Esophagus mucosa (tissue), 1 donor: ENCODE measurements at places on chromosomes 7 and 10. TPM values are rescaled to one million over a fixed set of nuclear protein-coding genes. Genes with fewer than 3 reads are reported as not detected.

Gene MOGAT3
- not detected for total RNA-seq

Gene TOMM7
- total RNA-seq, result 253 TPM

Gene MBL2
- not detected for total RNA-seq

Gene OR2A42
- total RNA-seq, result not detected

Gene LRRC4
- total RNA-seq, result 16.7 TPM

Gene WEE2
- not detected for total RNA-seq

DNA sequence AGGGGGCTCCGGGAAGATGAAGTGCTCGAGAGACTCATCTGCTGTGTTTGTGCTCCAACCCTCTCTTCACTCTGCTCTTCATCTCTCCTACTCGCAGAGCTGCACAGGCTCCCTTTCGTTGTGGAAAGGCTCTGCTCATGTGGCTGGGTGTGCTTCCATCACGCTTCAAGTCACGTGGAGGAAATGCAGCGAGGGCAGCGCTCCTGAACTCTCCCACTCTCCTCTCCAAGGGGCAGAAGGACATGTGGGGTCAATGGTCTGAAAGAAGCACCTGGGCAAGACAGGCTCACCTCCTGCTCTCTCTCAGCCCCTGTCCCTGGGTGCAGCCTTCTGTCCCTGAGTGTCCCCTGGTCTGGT is 72.6 kb downstream of the USP6NL start:
- ATAC-seq, result no peak

GRCh38 chr7:105745681-105746330 is 130.6 kb downstream of the ATXN7L1 start:
- ATAC-seq, result no peak

GRCh38 chr7:27526611-27527347 is 135.9 kb downstream of the HIBADH start:
- ATAC-seq, result no peak

GRCh38 chr7:34488766-34489165 is 169.3 kb upstream of the NPSR1 start:
- no peak for ATAC-seq

DNA sequence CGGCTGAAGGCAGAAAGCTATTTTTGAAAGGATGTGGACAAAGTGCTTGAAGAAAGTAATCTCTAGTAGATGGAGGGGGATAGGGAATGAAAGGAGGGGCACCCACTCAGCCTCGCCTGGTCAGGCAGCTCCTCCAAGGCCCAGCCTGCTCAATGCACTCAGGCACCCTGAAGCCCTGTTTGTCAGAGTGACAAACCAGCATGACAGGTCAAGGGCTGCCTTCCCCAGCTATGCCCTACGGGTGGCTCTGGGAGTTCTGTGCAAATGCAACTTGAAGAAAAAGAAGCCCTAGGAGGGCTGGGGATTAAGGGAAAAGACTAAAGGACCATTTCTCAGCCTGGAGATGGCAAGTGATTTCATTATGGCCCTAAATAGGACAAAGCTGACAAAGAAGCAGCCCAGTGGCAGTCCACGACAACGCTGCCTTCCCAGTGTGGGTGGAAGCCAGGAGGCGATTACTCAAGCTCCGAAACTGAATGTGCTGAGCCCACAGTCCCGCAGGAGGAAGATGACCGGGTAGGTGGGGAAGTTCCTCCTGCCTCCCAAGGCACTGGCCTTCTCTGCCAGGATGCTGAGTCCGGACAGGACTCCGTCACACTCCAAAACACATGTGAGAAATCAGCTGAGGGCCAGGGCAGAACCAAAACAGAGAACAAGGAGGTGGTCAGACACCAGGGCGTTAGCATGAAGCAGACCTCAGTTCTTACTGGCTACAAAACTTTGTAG is 16.3 kb downstream of the LIPA start:
- ATAC-seq, result peak; percentile 29

- peak; percentile 73 for ATAC-seq
Measured at GRCh38 chr10:71339796-71340589, 20.9 kb downstream of the SLC29A3 start.

- ATAC-seq, result no peak
Measured at GRCh38 chr10:12909836-12910185, 91.7 kb downstream of the CCDC3 start.

GRCh38 chr10:84254552-84255478 is 10.0 kb downstream of the RGR start:
- no peak for ATAC-seq

DNA sequence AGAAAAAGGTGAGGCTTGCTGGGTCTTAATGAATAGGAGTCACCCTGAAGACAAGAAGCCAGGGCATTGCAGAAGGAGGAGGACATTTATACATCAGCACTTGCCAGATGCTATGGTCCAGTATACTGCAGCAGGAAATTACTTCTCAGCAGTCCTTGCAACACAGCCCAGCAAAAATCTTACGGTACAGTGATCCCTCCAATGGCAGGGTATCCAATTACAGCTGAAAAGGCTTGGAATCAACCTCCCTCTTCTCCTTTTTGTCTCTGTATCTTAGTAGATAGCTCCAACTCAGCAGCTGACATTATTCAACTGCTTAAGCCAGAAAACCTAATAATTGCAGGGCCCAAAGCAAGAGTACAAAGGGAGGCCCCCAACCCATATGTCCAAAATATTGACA is 128.3 kb upstream of the COBL start:
- ATAC-seq, result no peak

- no peak for ATAC-seq
Measured at GRCh38 chr10:77825965-77826364, 100.6 kb downstream of the DLG5 start.

- ATAC-seq, result peak; percentile 18
Measured at GRCh38 chr7:74042746-74043522, 15.0 kb downstream of the ELN start.

- ATAC-seq, result no peak
Measured at GRCh38 chr10:47094636-47095035, 183.4 kb downstream of the PTPN20 start.

DNA sequence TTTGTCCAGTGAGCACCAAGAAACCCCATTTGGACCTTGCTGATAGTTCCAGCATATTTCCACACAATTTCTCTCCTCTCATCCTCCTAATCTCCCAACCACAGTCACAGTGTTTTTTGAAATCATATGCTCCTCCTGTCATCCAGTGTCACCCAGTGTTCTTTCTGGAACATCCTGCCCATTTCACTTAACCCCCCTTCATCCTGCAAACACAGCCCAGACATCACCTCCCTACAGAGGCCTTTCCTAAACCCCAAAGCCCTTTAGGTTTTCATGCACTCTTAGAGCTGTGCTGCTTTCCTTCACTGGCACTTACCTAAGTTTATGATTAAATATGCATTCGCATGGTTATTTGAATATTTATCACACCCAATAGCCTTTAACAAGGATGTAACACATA is 1158.0 kb upstream of the C7orf33 start:
- ATAC-seq, result no peak

- ATAC-seq, result no peak
Measured at GRCh38 chr10:44411251-44411650, 26.4 kb upstream of the CXCL12 start.

- ATAC-seq, result peak; percentile 21
Measured at GRCh38 chr7:150942001-150942590, 36.0 kb downstream of the KCNH2 start.

GRCh38 chr10:124708922-124709520 is 35.2 kb downstream of the FAM53B start:
- ATAC-seq, result no peak

GRCh38 chr7:43123457-43123856 is 11.0 kb downstream of the HECW1 start:
- ATAC-seq, result no peak
